ENCODE measurements at places on chromosomes 7 and 10.

DNA sequence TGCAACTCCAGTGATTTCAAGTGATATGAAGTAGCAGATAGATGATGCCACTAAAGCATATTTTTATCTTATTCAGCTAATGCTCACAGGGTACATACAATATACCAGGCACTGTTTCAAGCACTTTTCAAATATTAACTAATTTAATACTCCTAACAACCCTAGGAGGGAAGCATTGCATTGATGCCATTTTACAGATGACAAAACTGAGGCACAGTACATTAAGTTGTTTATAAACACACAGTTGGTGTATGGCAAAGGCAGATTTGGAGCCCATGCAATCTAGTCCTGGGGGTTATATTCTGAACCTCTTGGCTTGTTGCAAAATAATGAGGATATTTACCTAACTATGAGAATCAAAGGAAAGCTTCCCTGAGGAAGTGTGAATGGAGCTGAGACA, 371.0 kb downstream of the SFMBT2 start:
- DNase-seq = no peak

GRCh38 chr10:121063744-121064143, 212.6 kb downstream of the WDR11 start:
- DNase-seq = no peak

DNA sequence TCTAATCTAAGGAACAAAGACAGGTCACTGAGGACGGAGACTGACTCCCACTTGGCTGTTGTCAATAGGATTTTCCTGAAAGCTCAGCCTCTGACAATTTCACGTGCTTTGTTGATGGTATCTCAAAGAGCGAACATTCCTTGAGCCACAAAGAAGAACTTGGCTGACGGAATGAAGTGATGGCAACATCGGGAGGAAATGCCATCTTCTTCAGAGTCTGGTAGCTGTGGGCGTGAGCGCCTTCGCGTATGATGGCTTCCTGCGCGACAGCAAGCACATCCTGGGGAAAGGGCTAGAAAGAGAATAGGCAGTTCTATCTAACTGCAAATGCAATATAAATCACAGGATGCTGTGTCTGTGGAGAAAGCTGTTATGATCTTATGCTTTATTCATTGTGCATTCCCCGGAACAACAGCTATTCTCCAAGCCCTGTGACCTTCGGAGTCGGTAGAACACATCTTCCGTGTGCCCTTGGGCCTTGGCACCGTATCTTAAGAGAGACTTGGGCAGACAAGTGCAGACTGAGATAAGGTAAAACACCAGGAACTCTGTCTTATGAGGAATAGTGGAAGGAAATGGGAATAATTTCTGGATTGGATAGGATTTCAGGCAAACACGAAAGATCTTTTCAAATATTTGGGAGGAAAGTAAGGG, 19.6 kb upstream of the GTPBP4 start:
- DNase-seq = no peak

DNA sequence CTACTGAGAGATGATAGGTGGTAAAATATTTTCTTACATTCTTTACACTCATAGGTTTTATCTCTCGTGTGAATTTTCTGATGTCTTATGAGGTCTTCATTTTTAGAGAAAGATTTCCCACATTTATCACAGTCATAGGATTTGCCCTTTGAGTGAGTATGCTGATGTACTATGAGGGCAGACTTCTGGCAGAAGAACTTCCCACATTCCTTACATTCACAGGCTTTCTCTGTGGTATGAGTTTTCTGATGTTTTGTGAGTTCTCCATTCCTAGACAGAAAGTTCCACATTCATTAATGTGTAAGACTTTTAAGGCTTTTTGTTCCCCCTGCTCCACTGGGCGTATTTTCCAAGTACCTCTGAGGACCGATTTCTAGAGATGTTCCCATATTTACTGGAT, 23.5 kb downstream of the ZNF25 start:
- DNase-seq = no peak

GRCh38 chr10:103350517-103351260, at the start of gene PCGF6:
Gene PCGF6 (minus strand): TSS chr10:103351140. CDS start chr10:103351066, 74 bp downstream.
- DNase-seq = peak; percentile 85

DNA sequence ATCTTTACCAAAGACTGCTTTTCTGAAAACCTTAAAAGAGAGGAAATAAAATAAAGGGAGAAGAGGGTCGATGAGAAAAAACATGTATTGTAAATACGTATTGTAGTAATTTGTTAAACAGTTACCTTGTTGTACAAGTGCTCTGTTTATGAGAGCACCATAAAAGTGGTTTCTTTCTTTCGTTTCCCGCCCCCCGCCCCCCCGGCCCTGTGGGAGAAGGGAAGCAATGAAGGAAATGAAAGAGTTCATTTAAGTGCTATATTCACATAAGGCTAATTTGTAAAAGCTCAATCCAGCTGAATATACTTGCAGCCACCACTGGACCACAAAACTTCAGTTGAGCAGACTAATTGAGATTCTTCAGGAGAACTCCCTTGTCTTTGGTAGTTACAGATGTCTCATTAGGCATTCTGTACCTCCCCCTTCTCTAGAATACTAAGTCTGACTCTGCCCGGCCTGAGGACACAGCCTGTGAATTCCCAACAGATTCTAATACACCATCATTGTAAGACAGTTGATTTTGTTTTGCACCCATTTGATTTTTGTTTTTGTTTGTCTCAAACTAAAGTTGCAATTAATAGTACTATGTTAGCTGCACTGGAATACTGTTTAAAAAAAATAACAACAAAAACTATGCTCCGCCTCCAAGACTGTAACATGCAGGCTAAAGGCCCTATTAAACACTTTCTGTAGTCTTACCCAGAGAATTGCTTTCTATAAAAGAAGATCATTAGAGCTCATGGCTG, 124.9 kb downstream of the ARHGAP12 start:
- no peak for DNase-seq

- no peak for DNase-seq
Measured at GRCh38 chr7:103150192-103150591, 1.3 kb upstream of the NAPEPLD start.

DNA sequence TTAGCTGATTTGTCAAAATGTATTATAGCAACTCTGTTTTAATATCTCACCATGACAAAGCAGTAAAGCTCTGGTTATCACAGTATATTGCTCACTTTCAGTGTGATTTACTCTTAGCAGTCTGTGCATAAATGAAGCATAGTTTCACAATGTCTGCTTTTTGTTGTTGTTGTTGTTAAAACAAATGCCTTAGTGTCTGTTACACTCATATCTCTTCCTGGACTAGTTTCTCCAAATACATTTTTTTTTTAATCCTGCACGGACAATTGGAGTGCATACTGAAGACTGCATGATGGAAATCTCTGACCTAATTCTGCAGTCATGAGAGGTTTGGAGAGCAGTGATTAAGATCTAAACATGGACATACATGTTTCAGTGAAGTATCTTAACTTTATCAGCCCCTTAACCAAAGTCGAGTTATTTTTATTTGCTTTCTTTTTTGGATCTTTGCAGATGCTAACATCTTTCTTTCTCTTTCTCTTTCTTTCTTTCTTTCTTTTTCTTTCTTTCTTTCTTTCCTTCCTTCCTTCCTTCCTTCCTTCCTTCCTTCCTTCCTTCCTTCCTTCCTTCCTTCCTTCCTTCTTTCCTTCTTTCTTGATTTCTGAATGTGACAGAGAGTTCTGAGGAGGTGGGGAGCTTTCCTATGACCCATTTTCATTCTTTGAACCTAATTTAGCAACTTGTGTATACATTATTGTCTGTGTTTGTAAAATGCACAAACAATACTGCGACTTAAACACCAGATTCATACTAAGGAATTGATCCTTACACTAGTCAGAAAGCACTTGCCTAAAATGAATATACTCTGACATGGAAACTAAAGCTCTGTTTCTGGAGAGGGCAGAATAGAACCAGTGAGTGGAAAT, 161.5 kb upstream of the AGR3 start:
- no peak for DNase-seq

GRCh38 chr7:105387508-105388355, 989 bp downstream of the SRPK2 start:
- peak; percentile 55 for DNase-seq

- DNase-seq = no peak
Measured at GRCh38 chr7:138030679-138031351, 28.9 kb upstream of the CREB3L2 start.

- no peak for DNase-seq
Measured at GRCh38 chr10:104146882-104147281, 24.9 kb downstream of the SFR1 start.

Measured in A549 (cell line).